Esophagus mucosa (tissue), 1 donor: ENCODE measurements at places on chromosomes 1 and 21. TPM values are rescaled to one million over a fixed set of nuclear protein-coding genes. Genes with fewer than 3 reads are reported as not detected.

DMBX1 gene
- total RNA-seq, result not detected

CDA gene
- 97.6 TPM for total RNA-seq

DNA sequence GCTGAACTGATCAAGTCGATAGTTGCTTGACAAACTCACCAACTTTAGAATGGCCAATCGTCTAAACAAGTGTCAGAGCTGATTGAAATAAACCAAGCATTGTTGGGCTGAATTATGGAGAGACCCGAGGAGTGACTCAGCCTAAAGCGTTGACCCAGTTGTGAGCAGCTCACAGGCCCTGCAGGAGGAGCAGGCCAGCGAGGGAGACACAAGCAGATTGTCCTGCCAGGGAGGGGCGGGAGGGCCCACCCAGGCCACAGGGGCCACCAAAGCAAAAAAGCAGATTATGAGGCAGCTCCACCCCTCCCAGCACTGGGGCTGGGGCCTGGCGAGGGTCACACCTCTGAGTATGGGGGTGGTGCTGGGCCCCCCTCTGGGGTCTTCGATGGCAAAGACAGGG, 10.1 kb upstream of the MATN1 start:
- ATAC-seq, result no peak

- peak; percentile 41 for ATAC-seq
Measured at GRCh38 chr1:230301822-230302221, 124.3 kb downstream of the PGBD5 start.

GRCh38 chr1:167462341-167462740, 56.0 kb downstream of the CD247 start:
- ATAC-seq, result no peak

- ATAC-seq, result peak; percentile 9
Measured at GRCh38 chr21:29074007-29074376, 544 bp upstream of the CCT8 start.

- ATAC-seq, result peak; percentile 67
Measured at GRCh38 chr1:31977385-31978131, 36.1 kb upstream of the KHDRBS1 start.

- no peak for ATAC-seq
Measured at GRCh38 chr1:210010161-210010560, 72.1 kb downstream of the SYT14 start.

DNA sequence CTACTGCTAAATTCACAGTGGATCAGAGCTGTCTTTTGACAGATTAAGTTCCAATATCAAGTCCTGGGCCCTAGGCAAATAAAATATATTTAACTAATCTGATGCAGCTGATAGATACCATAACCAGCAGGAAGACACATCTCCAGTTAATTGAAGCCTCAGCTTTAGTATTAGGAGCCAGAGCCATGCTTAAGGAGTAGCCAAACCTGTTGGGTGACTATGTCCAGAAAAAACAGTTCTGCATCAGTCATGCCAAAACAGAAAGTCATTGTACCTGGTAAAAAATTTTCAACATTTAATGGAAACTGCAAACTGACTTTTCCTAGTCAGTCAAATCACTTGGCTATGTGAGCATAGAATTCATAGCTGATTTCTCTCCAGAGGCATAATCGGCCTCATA, 200.5 kb upstream of the RUNX1 start:
- ATAC-seq, result peak; percentile 74

- ATAC-seq, result no peak
Measured at GRCh38 chr1:106266786-106267185, 789.7 kb upstream of the PRMT6 start.

DNA sequence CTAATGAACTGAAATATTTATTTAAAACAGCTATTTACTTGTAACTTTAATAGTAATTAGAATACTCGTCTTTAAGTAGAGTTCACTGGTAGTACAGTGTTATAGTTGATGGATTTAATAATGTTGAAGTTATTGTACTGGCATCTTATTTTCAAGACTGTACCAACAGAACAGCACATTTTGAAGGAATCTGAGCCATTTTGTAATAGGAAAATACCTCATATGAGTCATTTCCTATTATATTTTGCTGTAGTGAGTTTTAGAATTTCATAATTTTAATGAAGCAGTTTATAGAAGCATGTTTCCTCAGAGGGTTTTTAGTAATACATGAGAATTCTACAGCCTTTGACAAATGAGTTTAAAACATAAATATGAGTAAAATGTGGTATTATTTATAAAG, 258.3 kb downstream of the OLFM3 start:
- no peak for ATAC-seq

DNA sequence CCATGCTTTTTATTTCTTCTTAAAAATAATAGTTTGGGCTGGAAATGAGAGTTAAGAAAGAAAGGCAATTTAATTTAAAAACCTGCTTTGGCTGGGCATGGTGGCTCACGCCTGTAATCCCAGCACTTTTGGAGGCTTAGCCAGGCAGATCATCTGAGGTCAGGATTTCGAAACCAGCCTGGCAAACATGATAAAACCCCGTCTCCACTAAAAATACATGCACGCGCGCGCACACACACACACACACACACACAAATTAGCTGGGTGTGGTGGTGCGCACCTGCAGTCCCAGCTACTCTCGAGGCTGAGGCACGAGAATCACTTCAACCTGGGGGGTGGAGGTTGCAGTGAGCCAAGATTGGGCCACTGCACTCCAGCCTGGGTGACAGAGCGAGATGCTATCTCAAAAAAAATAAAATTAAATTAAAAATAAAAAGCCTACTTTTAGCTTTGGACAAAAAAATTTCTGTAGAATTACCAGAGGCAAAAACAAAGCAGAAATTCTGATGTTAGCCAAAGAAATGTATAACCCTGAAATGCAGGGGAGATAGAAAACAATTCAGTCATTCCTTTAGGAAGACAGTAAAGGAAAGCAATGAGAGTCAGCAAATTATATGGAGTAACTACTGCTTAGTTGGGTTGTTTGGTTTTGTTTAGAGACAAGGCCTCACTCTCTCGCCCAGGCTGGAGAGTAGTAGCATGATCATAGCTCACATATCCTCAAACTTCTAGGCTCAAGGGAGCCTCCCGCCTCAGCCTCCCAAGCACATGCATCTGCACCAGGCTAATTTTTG, 15.7 kb upstream of the IPP start:
- no peak for ATAC-seq

DNA sequence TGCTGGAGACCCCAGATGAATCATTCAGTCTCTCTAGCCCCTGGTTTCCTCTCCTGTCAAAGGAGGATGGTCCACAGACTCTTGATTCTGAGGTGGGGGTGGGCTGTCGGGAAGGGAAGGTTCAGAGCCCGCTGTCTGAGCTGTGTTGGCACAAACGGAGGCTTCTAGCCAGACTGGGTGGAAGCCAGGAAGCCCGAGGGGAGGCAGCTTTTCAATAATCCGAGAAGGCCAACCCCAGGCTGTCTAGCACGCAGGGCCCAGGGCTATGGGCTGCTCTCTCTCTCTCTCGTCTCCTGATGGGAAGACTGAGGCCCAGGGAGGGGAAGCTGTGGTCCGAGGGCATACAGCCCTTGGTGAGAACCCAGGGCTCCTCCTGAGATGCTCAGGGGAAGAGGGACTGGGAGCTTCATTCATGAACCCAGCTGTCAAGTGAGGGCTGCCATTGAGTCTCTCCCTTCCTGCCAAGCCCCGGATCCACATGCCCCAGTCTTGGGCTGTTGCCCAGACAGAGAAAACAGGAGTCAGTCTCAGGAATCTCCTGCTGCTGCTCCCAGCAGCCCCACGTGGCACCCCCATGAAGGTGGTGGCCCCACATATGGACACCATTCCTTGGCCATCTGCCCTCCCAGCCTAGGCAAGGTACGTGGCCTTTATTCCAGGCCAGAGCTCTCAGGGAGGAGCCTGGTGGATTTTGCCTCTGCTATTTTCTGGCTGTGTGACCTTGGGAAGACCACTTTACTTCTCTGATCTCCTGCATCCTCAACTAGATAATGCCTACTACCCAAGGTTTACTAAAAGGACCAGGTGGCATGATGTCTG, 44.4 kb downstream of the RAP1GAP start:
- no peak for ATAC-seq

- ATAC-seq, result no peak
Measured at GRCh38 chr1:212515329-212515760, 82.6 kb downstream of the NENF start.

- no peak for ATAC-seq
Measured at GRCh38 chr1:17594690-17595601, 55.4 kb downstream of the ARHGEF10L start.

DNA sequence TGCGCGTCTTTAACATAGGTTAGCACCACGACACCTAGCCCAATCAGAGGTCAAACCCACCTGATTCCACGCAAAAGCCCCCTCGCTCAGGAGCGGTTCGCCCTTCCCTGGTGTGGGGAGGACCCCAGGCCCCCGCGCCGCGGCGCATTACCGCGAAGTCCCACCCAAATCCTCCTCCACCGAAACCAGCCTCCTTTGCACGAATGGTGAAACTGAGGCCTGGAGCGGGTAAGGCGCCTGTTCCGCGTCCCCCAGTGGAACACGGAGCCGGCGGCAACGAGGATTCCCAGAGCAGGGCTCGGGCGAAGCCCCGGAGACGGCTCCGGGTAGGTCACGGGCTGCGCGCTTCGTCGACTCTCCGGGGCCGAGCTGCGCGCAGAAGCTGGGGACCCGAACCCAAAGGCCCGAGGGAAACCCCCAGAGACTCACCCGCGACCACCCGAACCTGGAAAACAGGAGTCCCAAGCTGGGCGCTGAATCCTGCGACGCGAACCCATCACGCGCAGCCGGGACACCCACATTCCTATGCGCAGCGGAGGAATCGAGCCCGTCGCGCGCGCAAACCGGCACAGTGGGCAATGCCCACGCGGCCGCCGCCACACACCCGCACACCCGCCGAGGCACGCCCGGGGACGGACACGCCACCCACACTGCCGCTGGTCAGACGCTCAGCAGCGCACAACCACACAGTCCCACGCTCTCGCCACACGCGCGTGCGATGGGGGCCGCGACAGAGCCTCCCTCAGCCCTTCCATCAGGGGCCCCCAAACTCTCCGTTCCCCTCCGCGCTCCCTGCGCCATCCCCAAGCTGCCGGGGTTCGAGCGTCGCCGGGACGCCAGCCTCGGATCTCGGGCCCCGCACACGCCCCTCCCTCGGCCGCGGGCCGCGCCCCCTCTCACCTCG, 507 bp downstream of the GLIS1 start:
- peak; percentile 7 for ATAC-seq

- no peak for ATAC-seq
Measured at GRCh38 chr1:201405484-201405831, 6.3 kb upstream of the LAD1 start.

- no peak for ATAC-seq
Measured at GRCh38 chr1:9186082-9186859, 48.3 kb upstream of the H6PD start.
